ENCODE measurements at places on chromosomes 16 and 17.

GRCh38 chr16:65622151-65622550 is 500.3 kb upstream of the CDH11 start:
- DNase-seq: no peak

DNA sequence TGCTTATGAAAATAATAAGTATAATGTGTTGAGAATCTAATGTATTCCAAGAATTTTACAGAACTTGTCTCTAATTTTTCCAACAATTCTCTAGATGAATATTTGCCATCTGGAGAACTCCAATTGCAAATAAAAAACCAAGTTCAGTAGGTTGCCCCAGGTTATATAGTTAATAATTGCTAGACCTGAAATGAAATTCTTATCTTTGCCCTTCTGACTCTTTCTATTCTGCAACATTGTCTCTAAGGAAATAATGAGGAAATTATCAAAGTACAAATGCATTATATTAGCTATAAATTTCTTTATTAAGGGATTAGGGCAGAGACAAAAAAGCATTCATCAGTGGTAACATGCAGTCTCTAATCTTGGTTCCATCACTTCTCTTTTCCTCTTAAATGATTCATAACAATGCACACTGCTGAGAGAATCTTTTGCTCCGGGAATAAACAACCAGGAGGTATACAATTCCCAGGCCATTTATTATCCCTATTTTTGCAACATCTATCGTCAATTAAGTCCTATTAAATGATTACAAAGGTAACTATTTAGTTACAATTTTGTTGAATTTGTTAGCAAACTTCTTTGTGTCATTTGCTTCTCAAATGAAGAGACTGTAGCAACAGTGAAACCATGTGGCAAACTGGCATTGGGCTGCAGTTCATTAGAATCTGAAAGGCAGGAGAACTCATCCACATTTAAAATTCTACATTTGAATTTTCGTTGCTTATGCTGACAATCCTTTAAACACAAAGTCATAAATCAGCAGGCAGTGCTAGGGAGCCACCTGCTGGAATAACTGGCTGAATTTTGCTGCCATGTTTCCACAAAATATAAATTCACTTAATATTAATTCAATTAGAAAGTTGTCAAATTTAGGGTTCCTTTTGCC is 349.6 kb downstream of the KIF2B start:
- no peak for DNase-seq

GRCh38 chr17:76627510-76627909 is 16.0 kb downstream of the ST6GALNAC1 start:
- no peak for DNase-seq

DNA sequence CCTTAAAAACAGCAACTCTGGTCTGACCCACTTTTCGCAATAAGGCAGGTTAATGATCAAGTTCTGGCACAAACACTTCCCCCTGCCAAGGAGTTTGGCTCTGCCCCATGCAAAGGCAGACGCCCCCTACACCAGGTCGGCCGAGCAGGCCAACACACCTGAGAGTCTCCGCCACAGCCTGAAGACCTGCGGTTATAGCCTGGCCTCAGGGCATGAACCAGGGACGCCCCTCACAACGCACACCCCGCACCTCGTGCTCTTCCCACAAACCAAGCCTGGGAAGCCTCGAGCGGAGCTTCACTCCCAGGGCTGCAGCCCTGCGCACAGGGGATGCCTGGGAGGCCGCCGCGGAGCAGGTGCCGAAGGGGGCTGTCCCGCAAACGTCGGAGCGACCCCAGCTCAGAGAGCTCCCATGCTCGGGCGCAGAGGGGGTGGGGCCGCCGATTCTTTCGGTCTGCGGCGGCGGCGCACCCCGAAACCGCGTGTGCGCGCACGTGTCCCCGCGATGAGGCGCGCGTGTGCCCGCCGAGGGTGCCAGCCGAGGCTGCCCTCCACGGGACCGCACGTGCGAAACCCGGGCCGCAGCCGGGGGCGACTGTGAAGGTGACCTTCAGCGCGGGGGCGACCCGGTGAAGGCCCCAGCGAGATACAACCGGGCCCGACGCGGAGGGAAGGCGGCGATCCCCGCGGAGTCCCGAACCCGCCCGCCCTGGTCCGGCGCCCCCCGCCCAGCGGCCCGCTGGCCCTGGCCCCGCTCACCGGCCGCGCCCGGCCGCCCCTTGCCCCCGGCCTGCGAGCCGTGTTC is 559 bp downstream of the CLUH start:
- DNase-seq: no peak

DNA sequence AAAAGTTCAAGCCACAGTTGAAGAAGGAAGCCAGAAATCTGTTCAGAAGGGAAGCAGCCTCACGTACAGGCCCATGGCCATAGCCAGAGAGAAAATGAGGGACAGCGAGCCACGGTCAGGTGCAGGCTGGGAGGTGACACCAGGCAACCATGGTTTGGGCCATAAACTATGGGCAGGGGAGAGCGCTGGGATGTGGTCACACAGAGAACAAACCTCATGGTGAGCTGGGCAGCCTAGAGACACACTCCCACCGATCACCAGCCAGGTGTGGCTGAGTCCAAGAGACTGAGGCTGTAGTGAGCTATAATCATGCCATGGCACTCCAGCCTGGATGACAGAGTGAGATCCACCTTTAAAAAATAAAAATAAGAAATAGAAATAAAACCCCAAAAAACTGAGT is 76.5 kb downstream of the NETO2 start:
- DNase-seq: no peak

DNA sequence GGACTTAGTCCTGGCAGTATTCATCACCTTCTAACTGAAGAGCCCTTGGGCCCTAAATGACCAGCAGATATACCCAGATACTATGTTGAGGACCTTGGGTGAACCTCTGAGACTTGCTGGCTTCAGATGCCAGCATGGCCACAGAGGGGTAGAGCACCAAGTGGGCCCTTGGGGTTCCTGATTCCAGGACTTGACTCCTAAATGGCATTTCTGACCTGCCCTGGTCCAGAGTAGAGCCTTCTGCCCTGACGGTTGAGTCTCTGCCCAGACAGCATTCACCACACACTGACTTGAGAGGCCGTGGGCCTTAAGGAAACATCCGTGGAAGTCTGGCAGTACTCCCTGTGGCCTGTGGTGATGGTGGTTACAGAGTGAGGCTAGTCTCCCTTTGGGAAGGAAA is 2.8 kb upstream of the APPBP2 start:
- no peak for DNase-seq

GRCh38 chr16:73228649-73229048 is 180.7 kb upstream of the ZFHX3 start:
- no peak for DNase-seq

DNA sequence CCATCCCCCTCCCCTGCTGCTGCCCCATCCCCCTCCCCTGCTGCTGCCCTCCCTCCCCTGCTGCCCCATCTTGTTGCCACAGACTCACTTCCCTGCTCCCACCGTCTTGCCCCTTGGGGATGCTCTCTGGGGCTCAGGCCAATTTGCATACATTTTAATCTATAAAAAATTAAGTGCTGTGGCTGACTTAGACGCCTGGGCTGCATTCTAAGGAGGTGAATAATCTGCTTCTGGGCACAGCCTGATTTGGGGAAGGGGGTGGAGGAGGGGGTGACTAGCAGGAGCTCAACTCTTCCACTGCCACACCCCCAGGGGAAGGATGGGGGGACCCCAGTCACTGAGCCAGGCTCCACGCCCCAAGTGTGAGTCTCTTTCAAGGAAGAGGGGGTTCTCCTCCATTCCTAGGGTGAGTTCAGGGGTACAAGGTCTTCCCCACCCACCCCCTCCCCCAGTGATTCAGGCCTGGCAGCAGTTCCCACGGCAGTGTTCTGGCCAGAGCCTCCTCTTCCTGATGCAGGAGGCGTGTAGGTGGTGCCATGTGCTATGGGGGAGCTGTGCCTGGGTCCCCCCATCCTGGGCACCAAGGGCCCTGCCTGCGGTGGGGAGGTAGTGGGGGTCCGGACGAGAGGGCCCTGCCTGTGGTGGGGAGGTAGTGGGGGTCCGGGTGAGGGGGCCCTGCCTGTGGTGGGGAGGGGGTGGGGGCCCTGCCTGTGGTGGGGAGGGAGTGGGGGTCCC is 5.0 kb downstream of the DPH1 start:
- DNase-seq: no peak

DNA sequence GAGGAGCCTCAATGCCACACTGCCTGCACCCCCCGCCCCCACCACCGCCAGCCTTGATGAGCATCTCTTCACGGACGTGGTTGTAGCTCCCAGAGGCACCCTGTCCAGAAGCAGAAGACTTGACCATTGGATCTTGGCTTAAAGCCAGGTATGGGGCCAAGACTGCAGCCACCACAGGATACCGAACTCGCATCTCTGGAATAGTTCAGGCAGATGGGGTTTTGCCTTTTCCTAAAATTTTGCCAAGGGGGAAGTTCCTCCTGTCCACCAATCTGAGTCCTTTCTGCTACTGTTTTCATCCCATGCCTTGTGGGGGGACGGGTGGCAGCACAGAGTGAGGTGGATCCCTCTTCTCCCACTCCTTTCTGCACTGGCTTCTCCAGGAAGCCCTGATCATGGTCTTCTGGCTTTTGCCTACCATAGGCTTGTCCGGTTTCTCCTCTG is 939 bp downstream of the CORO6 start:
- no peak for DNase-seq

GRCh38 chr17:33864758-33865229 is 390.3 kb upstream of the CCL2 start:
- no peak for DNase-seq

GRCh38 chr17:47757386-47757785 is 24.4 kb downstream of the TBX21 start:
- DNase-seq: no peak

GRCh38 chr17:33895491-33895890 is 359.6 kb upstream of the CCL2 start:
- DNase-seq: no peak

- DNase-seq: no peak
Measured at GRCh38 chr16:4702466-4702808, 9.1 kb downstream of the NUDT16L1 start.

DNA sequence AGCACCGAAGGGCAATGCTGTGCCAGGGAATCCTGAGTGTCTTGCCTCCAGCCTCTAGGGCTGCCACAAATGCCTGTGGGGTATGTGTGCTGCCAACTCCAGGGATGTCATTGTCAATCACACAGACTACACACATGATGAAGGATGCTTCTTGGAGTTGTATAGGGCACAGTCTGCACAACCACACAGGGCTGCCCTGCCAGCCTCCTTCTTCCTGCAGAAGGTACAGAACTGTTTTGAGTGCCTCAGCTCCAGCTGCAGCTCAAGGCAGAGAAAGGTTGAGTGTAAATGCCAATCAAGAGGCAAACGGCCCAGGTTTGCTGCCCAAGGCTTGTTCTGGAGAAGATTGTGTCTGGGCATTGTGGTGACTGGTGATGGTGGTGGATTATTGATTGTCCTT is 15.6 kb downstream of the SCNN1B start:
- DNase-seq: no peak

DNA sequence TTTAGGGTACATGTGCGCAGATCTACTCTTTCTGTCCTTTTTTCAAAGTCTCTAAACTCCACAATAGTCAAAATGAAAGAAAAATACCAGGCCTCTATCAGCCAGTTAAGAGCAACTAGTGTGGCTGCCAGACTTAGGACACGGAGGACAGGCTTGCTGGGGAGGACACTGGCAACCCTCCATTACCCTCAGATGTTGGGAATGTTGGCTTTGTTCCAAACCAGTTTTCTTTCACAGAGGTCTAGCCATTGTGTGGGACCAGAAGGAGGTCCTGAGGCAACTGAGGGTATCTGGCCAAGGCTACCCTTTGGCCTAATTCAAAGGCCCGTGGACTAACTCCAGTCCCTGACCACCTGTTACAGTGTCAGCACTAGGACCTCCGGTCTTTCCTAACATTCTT is 51.2 kb upstream of the MED9 start:
- no peak for DNase-seq

DNA sequence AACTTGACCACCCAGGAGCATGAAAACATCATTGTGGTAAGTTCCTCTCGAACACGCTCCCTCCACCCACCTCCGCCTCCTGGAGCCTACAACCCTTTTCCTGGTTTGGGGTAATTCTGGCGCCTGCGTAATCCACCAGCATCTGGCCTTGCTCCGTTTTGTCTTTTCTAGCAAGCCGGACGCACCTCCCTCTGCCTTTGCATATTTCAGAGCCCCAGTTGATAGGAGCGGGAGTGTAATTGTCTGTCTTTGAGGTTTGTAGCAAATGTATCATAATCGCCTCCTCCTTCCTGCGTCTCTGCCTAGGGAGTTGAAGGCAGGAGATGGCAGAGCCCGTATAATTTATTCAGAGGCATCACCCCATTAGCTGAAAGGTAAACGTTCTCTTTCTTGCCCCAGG is 121.3 kb upstream of the PLCG2 start:
- no peak for DNase-seq

DNA sequence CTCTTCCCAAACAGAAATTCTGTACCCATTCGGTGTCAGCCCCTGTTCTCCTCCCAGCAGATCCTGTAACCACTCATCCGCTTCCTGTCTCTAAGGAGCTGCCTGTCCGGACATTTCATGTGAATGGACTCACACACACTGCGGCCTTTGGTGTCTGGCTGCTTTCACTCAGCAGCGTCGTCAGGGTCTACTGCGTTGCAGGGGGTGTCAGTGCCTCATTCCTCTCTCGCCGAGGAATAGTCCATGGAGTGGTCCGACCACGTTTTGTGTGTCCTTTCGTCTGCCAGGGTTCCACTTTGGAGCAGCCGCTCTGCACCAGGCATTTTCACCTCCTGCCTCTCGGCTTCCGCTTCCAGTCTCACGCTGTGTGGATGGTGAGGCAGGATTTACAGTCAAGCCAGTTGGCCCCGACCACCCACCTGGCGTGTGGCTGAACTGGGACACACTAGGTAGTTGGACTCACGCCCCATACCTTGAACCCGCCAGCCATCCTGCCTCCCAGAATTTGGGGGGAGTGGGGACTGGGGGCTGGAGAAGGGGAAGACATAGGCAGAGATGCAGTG is 188.2 kb upstream of the CIBAR2 start:
- DNase-seq: no peak

DNA sequence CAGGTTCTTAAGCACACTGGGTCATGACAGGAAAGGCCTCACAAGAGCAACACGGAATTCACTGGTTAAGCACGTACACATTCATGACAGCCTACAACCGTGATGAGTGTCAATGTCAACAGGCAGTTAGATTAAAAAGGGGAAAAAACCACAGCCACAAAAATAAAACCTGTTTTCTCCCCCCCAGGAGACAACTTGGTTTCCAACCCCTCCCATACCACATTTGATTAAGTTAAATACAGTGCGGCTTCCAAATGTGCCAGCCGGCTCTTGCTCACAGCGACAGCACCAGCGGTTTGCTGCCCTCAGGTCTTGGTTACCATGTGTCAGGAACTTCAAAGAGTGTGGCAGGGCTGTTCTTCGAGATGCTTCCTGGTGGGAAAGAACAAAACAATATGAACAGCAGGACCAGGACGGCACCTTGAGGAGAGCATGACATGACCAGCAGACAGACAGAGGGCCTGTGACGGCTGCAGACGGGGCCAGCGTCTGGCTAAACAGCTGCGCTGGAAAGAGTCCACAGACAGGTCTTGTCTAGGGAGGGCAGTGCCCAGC is 193.6 kb downstream of the PARN start:
- DNase-seq: no peak

GRCh38 chr16:20903116-20903898 is 2.7 kb downstream of the LYRM1 start:
- no peak for DNase-seq

DNA sequence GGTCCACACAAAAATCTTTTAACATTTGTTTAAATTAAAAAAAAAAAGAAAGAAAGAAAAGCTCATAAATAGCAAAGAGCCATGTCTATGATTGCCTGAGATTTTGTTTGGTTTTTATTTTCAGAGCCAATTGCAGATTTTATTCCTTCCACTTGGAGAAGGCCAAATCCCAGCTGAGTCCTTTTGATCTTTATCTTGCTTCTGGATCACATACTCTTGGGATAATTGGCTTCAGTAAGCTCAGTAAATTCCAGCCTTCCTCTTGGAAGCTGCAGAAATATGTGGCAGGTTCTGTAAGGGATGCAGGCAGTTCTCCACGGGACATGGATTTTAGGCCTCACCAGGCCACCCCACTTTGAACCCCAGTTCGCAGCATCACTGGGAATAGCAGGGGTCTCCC is 63.3 kb upstream of the TMC5 start:
- DNase-seq: no peak

All from cortex of kidney (tissue), 1 donor.